HT-29 (cell line): ENCODE measurements at places on chromosomes 1 and 21.

GRCh38 chr21:37546299-37546908 lies 179.8 kb downstream of the DYRK1A start:
- DNase-seq, result no peak

GRCh38 chr1:78375996-78376395 lies 114.8 kb upstream of the PTGFR start:
- no peak for DNase-seq

DNA sequence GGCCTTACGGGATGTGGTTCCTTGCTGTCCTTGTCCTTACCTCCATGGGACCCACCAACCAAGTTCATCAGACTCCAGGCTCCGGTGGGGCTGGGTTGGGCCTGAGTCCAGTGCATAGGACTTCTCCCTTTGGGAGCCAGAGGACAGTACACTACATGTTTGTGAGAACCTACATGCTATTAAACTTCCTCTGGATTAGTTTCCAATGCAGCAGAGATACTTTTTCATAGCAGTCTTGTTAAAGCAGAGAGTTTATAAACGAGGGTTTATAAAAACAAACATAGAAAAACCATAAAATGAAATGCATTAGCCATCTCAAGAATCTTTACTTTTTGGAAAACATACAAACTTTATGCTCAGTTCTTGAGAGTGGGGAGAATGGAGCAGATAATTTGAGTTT lies 33.4 kb downstream of the INKA2 start:
- DNase-seq, result no peak

DNA sequence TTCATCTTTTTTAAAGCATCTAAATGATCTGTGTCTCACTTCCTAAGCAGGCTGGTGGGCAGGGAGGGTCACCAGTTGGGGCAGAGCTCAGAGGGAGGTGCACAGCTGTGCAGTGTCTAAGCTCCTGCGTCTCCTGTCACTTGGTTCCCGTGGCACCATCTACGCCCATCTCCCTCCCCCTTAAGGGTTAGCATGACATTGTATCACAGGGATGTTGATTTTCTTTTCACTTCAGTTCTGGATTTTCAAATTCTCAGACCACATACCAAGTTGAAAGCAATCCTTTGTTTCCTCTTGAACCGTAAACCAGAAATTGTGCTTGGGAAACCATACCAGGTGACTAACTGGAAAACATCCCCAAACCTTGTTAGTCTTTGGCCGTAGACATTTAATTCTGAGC lies 187.0 kb downstream of the KIF26B start:
- DNase-seq, result no peak

GRCh38 chr1:107750364-107750959 lies 214.5 kb downstream of the VAV3 start:
- peak; percentile 86 for DNase-seq
